ENCODE measurements at places on chromosomes 4 and X. TPM values are rescaled to one million over a fixed set of nuclear protein-coding genes. Genes with fewer than 3 reads are reported as not detected.

- no peak for DNase-seq
These were observed 32.3 kb upstream of the CXCL8 start for GRCh38 chr4:73707918-73708577.

UGT2A1 gene
- total RNA-seq, result not detected

WWC2 gene
- total RNA-seq, result 35.1 TPM

FUNDC1 gene
- total RNA-seq, result 10.9 TPM

DNA sequence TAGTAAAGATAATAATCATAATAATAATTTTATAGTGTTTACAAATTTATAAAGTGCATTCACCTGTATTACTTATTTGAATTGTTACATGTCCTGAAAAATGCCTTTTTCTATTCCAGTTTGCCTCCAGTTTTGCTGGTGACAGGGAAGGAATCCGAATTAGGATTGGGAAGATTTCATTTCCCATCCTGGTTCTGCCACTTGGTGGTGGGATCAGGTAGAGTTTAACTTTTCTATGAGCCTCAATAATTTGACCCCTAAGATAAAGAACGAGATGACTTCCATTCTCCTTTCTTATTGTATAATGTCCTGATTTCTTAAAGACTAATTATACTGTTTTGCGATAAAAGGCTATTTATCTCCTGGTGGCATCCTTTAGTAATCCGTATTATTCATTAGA lies 1090.9 kb downstream of the RAPGEF2 start:
- DNase-seq, result no peak

GRCh38 chrX:129480889-129481288 lies 42.4 kb downstream of the SMARCA1 start:
- no peak for DNase-seq

DNA sequence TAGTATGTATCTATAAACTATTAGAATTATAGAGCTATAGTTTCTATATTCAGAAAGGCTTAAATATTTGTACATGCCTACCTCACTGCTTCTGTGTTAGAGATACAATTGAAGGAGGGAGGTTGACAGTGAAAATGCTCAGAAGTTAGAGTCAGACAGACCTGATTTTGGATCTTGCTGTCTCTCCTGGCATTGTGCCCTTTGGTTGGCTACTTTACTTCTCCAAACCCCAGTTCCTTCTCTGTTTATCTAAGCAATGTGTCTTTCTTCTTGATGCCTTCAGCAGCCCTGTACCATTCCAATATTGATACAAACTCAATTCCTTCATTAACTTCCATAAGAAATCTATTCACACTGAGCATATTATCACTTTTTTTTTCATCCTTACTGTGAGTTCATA lies 28.7 kb downstream of the CCNG2 start:
- DNase-seq, result no peak

PDE6B gene
- total RNA-seq, result not detected

GRCh38 chrX:65528705-65529340 lies 5.8 kb downstream of the LAS1L start:
- peak; percentile 86 for DNase-seq

- no peak for DNase-seq
These were observed 13.3 kb upstream of the CDKL2 start for GRCh38 chr4:75643651-75644050.

GRCh38 chr4:153517159-153517558 lies 51.0 kb downstream of the TMEM131L start:
- DNase-seq, result no peak

DNA sequence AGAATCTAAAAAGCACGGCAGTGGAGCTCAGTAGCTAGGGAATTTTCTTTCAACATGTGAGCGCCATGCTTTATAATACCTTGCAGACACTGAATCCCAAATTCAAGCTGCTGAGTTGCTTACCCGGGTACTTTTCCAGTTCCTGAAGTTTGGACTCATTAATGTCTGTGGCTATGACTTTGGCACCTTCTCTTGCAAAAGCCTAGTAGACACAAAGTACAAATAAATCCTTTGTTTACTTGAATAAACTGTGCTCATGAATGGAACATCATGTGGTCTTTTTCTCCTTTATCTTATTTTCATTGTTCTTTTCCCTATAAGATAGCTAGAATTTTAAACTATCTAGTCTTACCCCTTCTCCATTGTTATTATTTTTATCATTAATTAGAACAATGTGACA lies 4.6 kb downstream of the BDH2 start:
- no peak for DNase-seq

TRMT44 gene
- 19.7 TPM for total RNA-seq

- no peak for DNase-seq
These were observed 60.2 kb upstream of the HPGD start for GRCh38 chr4:174582463-174582862.

STARD8 gene
- 1.5 TPM for total RNA-seq

GRCh38 chr4:26860922-26861433 lies 337 bp downstream of the STIM2 start:
- DNase-seq, result no peak

DNA sequence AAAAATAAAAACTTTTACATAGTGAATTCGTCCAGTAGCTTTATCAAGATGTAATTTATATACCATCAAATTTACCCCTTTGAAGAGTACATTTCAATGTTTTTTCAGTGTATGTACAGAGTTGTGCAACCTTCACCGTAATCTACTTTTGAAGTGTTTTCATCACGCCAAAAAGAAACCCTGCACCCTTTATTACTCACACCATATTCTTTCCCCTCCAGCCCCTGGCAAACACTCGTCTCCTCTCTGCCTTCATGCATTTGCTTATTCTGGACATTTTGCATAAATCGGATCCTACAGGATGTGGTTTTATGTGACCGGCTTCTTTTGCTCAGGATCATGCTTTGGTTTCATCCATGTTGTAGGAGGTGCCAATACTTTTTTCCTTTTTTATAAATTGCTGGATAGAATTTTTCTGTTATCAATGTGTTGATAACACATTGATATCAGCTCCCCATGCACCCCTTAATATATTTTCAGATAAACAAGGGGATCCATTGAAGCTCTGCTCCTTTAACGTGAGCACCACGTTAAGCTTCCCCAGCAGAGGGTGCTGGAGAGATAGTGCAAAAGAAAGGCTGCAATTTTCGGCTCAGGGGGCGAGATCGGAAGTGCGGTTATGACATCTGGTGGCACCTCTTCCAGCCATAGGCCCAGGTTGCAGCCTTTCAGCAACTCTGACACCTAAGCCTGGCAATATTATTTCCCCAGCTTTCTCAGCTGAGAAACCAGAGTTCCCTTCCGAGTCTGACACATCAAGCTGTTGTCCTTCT lies 100.1 kb upstream of the VCX3B start:
- no peak for DNase-seq

SPANXD gene
- not detected for total RNA-seq

- no peak for DNase-seq
These were observed 92.9 kb downstream of the TNIP2 start for GRCh38 chr4:2663275-2663674.

TMPRSS11A gene
- total RNA-seq, result not detected

- no peak for DNase-seq
These were observed 614 bp downstream of the BEX3 start for GRCh38 chrX:103376979-103377324.

DNA sequence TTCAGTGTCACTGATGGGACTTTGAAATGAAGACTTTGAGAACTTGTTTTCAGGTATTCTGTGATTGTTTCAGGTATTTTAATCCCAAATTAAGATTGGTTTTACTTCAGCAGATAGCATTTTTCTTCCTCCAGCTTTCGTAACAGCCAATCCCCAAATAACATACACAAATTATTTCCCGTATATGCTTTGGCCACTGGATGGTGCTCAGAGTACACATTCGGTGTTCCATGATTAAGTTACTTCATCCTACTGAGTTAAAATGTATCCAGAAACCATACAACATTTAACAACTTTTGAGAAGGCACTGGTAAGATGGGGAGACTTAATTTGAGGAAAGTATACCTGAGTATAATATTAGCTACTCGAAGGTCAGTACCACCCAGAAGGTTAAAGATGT lies 233.4 kb upstream of the FAM47A start:
- no peak for DNase-seq

SYTL5 gene
- under 0.01 TPM for total RNA-seq

- no peak for DNase-seq
These were observed 717.6 kb upstream of the TENM3 start for GRCh38 chr4:181525634-181526033.

MTNR1A gene
- total RNA-seq, result not detected

DNA sequence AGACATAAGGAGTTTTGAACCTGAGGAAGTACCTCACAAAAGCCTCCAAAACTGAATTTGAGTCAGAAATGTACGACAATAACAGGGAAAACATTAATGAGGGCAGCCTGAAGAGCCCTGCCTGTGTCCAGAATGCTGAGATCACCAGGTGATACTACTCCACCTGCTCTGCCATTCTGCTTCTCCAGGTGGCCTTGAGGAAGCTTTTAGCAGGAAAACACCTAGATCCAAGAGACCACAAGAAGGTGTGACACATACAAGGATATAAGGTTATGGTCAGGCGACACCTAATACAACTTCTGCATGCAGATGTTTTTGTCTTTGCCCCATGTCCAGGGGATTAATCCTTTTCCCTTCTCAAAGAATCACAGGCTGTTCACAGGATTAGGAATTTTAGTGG lies 15.3 kb downstream of the SOWAHB start:
- DNase-seq, result no peak

DNA sequence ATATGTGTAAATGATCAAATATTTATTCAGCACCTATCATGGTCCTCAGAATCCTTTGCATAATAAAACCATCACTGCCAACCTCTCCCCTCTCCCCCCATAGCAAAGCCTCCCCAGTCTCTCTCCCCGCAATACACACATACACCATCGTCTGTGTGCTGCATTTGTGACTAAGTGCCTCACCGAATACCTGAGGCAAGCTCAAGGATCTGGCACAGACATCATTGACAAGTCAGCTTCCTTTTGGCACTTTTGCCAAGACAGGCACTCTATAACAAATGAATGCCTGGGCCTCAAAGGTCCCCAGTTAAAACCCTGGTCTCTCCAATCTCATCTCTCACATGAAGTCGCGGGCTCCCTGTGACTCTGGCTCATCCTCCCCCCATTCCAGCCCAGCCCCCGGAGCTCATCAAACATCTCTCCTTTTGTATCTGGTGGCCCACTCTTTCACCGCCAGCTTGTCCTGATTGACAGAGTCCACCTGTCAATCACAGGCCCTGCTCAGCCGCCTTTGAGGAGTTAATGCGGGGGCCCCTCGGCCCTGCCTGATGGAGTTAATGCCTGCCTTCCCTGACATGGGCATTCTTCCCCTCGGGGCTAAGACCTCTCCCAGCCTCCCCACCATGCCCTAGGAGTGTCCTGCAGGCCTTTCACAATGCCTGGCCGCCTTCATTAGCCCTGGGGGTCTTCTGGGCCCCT lies 135.8 kb upstream of the ATP6AP2 start:
- DNase-seq, result no peak

DNA sequence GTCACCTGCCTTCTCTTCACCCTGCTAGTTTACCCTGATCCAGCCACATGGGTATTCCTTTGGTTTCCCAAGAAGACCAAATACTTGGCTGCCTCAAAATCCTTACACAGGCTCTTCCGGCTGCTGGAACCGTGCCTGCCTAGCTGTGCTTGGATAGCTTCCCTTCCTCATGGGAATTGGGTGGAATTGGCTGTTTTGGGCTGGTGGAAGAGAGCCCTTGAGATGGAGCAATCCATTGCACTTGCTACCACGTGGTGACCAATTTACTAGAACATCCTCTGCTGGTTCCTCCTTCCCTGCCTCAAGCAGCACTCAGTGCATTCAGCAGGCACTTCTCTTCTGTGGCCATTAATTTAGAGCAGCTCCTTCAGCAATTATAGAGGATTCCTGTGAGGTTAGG lies 119.3 kb upstream of the AP1S2 start:
- peak; percentile 57 for DNase-seq

DNA sequence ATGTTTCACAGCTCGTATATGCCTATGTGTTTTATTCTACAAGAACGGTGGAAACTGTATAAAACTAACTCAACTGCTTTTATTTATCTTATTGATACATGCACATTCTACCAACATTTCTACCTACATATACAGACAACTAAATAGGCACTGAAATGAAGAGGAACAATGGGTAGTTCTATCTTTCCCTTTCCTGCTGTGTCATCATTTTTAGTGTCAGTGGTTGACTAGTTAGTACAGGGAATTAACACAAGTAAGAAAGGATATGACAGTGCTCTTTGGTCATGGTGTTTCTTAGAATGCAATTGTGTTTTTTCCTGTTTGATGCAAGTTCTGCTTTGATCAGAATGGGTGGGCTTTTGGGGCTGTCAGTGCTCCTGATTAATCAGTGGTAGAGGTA lies 293.8 kb upstream of the CTSO start:
- DNase-seq, result no peak

- DNase-seq, result no peak
These were observed 151.5 kb downstream of the CORIN start for GRCh38 chr4:47686294-47686872.

USP17L12 gene
- total RNA-seq, result not detected

DNA sequence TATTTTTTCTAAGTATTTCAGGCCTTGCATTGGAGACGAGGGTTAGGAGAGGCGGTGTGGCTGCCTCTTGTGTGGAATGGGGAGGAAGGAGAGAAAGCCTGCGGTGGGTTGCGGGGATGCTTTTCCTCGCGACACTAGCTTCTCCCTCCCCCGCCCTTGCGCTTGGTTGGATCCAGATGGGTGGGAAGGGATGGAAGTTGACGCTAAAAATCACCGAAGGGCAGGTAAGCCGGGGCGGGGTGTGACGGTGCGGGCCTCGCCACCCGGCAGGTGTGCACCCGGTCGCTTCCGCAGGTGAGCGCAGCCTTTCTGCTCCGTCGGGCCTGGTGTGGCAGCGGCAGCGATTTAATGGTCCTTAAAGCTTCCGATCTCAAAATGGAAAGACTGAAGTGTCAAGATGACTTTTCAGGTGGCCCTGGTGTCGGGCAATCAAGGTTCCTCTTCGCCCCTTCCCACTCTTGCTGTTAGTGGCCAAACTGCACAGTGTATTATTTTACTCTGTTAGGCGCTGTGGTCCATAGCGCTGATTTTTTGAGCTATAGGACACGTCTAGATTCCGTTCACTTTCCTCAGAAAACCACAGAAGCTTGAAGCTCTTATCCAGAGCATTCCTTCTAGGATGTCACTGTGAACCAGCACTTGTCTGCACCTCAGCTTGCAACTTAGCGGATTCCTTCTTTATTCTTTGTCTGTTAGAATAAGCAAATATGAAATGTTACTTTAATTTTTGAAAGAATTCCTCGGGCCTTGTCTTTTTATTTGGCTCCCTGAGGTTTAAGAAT lies 765 bp downstream of the ENOPH1 start:
- DNase-seq, result peak; percentile 89

DNA sequence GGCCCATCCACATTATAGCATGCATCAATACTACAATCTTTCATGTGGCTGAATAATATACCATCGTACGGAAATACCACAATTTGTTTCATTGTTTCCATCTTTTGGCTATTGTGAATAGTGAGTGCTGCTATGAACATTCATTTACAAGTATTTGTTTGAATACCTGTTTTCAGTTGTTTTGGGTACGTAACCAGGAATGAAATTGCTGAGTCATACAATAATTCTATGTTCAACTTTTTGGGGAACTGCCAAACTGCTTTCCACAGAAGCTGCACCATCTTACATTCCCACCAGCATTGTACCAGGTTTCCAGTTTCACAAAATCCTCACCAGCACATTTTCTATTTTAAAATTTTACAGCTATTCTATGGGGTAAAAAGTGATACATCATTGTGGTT lies 28.5 kb upstream of the MANBA start:
- no peak for DNase-seq

GASK1B gene
- 35.4 TPM for total RNA-seq
